ENCODE measurements at places on chromosomes 11 and 22. TPM values are rescaled to one million over a fixed set of nuclear protein-coding genes. Genes with fewer than 3 reads are reported as not detected.
A peak's percentile ranks its signal among the peaks of the same experiment; 100 is the strongest.

Gene PEX26
- 35.8 TPM for total RNA-seq

Gene WNT7B
- not detected for total RNA-seq

DNA sequence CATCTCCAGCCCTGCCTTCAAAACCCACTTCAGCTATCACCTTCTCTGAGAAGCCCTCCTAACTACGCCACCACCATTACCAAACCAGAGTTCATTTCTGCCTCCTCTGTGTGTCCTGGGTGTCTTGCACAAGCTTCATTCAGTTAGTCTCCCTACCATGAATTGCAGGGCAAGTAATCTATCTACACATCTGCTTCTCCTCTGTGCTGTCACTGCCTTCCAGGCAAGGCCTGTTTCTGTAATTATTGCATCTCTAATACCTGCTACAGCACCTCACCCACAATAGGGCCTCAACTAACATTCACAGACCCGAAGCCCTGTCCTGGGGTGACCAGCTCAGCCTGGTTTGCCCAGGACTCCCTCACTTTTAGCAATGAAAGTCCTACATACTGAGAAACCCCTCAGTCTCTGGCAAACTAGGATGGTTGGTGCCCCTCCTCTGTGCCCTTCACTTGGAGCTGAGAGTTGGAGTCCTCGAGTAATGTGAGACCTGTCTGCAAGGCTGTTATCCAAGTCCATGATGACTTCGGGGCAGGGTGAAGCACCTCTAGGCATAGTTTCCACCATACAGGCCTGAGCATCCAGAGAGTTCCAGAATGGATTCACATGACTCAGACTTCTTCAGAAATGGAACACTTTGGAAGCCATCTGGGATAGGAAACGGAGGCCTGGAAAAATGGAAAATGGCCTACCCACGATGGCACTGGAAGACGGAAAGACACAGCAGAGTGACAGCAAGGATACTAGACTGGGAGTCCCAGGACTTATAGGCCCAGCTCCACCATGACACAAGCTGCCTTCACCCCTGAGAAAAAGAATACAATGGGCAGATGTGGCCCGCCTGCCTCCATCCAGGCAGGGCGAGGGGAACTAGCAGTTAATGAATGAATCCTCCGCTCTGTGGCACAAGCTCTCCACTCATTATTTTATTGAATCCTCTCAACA lies 269.3 kb downstream of the BUD13 start:
- DNase-seq = no peak
- no peaks in the 10 kb centered on the region for H3K4me1 ChIP-seq
- H3K27ac ChIP-seq = no peak overlapping the region
- no peaks in the 10 kb centered on the region for H3K36me3 ChIP-seq

- no peak overlapping the region for H3K4me3 ChIP-seq
- no peaks in the 10 kb centered on the region for H3K27me3 ChIP-seq
- no peaks in the 10 kb centered on the region for H3K4me1 ChIP-seq
- DNase-seq = no peak
- no peaks in the 10 kb centered on the region for H3K36me3 ChIP-seq
- H3K27ac ChIP-seq = no peak overlapping the region
Observed at GRCh38 chr11:133579165-133580031, 47.1 kb upstream of the OPCML start.

- DNase-seq = no peak
- H3K27ac ChIP-seq = no peak overlapping the region
- no peaks in the 10 kb centered on the region for H3K36me3 ChIP-seq
- no peak overlapping the region for H3K4me3 ChIP-seq
Observed at GRCh38 chr11:64520013-64520412, 71.0 kb upstream of the SLC22A12 start.

Gene FAM83F
- 0.07 TPM for total RNA-seq

GRCh38 chr11:128627666-128628324 lies 40.4 kb upstream of the ETS1 start:
- H3K27me3 ChIP-seq = no peaks in the 10 kb centered on the region
- H3K4me3 ChIP-seq = no peak overlapping the region
- H3K36me3 ChIP-seq = no peaks in the 10 kb centered on the region
- H3K4me1 ChIP-seq = no peaks in the 10 kb centered on the region

DNA sequence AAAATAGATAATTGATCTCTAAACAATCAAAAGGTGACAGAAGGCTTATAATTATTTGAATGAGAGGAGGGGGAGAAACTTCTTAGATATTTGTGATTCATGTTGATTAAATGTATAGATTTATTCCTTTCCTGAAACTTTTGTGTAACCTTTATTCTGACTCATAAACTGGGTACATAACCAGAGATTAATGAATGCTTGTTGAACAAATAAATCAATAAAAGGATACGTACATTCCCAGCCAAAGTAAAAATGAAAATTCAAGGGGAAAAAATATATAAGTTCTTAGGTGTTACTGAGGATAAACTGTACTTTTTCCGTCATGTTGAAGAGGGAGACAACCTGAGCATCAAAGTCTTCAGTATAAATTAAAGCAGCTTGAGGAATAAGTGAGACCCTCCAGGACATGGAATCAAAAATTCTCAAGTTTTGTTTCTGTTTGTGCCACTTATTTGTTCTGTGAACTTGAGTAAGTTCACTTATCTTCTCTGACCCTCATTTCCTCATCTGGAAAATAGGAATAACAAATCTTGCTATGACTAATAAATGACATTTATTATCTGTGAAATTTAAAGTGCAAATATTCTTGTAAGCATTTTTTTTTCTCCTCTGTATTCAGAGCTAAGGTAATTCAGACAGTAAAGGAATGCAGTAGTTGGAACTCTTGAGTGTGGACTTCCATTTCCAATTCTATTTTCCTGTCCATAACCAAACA lies 195.4 kb downstream of the METTL15 start:
- peaks cover 5% of the 10 kb centered on the region for H3K36me3 ChIP-seq
- no peak overlapping the region for H3K4me3 ChIP-seq
- no peak overlapping the region for H3K27ac ChIP-seq
- H3K27me3 ChIP-seq = no peaks in the 10 kb centered on the region
- no peak for DNase-seq
- no peaks in the 10 kb centered on the region for H3K4me1 ChIP-seq

DNA sequence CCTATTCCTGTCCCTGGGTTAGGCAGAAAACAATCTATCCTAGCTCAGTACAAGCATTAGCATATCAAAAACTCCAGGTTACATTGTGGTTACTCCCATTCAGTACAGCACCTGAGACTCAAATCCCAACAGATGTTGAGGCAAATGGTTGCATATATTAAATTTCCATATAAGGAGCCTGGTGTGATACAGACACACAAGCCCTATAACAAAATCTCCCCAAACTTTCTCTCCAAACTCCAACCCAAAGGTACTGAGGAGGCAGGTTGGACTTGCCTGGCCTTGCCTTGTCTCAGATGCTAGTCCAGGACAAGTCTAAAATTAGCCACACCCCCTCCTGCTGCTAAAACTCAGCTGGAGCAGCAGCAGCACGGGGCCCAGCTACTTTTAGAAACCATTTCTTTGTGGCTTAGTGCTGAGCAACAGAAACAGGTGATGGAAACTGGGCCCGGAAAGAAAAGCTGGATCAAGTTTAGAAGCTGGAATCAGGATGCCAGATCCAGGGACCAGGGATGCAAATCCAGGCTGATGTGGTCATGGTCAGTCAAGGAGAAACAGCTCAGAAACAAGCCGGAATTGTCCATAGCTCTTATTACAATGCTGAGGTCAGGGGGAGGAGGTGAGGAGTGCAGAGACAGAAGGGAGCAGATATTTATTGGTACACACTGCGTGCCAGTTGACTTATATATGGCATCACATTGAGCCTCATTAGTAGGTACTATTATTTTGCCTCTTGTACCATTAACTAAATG lies 73.7 kb upstream of the AMOTL1 start:
- H3K27ac ChIP-seq = no peak overlapping the region
- no peaks in the 10 kb centered on the region for H3K36me3 ChIP-seq
- no peak overlapping the region for H3K4me3 ChIP-seq
- H3K27me3 ChIP-seq = no peaks in the 10 kb centered on the region
- DNase-seq = no peak
- H3K4me1 ChIP-seq = no peaks in the 10 kb centered on the region

Gene IL18BP
- 5.2 TPM for total RNA-seq

- H3K4me3 ChIP-seq = no peak overlapping the region
- H3K27me3 ChIP-seq = no peaks in the 10 kb centered on the region
- H3K36me3 ChIP-seq = peaks cover 15% of the 10 kb centered on the region
- H3K4me1 ChIP-seq = peaks cover 57% of the 10 kb centered on the region
- no peak for DNase-seq
- no peak overlapping the region for H3K27ac ChIP-seq
Observed at GRCh38 chr11:1307163-1307870, 2.1 kb downstream of the TOLLIP start.

Gene CRYBA4
- 3.3 TPM for total RNA-seq

- no peaks in the 10 kb centered on the region for H3K27me3 ChIP-seq
- H3K36me3 ChIP-seq = no peaks in the 10 kb centered on the region
- DNase-seq = peak; percentile 38
- H3K4me1 ChIP-seq = 0 out of 2 replicates have a peak, but pooled peaks cover 7% of the 10 kb centered on the region
Observed at GRCh38 chr11:77557553-77557952, 32.2 kb upstream of the AQP11 start.

- H3K27ac ChIP-seq = no peak overlapping the region
- H3K4me1 ChIP-seq = no peaks in the 10 kb centered on the region
- no peak for DNase-seq
- H3K27me3 ChIP-seq = no peaks in the 10 kb centered on the region
Observed at GRCh38 chr11:32023370-32024305, 67.2 kb upstream of the RCN1 start.

Gene MYBPC3
- not detected for total RNA-seq

GRCh38 chr11:2791521-2792380 lies 92.0 kb upstream of the KCNQ1OT1 start:
- no peak overlapping the region for H3K27ac ChIP-seq
- DNase-seq = no peak
- no peaks in the 10 kb centered on the region for H3K36me3 ChIP-seq
- peaks cover 66% of the 10 kb centered on the region for H3K4me1 ChIP-seq

DNA sequence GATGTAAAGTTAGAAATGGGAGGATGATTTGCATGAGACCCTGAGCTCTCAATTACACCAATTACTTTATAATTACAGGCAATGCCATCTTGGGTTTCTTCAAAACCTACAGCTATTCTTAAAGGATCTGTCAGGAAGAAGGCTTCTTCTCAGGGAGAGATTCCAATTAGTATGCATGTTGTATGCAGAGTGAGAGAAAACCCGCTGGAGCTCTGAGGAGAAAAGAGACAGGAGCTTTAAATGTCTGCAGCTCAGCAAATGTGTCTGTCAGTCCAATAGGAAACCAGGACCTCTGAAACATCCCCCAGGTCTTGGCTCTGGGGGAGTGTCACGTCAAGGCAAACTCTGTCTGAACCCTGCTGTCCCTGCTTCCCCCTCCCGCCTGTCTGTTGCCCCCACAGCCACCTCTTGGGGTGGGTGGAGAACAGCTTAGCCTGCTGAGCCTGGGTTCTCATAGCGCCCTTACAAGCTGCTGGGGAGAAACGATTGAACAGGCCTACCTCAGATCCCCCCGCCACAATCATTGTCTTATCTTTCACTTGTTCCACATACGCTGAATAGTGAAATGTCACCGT lies 140.2 kb downstream of the SPATA19 start:
- no peaks in the 10 kb centered on the region for H3K27me3 ChIP-seq
- no peaks in the 10 kb centered on the region for H3K4me1 ChIP-seq
- H3K27ac ChIP-seq = no peak overlapping the region
- no peak overlapping the region for H3K4me3 ChIP-seq
- no peaks in the 10 kb centered on the region for H3K36me3 ChIP-seq

DNA sequence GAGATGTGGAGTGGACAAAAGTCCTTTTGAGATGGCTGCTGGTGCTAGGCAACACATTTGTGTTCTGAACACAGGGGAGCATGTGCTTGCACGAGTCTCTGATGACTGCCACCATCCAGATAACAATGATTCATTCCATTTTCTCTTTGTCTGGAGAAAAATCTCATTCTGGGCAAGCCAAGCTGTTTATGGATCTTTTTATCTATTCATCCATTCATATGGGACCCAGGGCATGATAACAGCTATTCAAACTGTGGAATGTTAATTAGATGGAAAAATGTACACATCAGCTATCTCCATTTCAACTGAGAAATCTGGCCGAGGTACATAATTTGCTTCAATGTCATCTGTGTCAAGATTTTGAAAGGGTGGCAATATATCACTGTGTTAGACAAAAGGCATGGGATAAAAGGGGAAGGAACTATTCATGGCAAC lies 117.5 kb upstream of the ZBED5 start:
- H3K27ac ChIP-seq = no peak overlapping the region
- H3K27me3 ChIP-seq = peaks cover 11% of the 10 kb centered on the region
- peaks cover 1% of the 10 kb centered on the region for H3K4me1 ChIP-seq
- no peaks in the 10 kb centered on the region for H3K36me3 ChIP-seq

- H3K27ac ChIP-seq = no peak overlapping the region
- peaks cover 97% of the 10 kb centered on the region for H3K36me3 ChIP-seq
- DNase-seq = no peak
- H3K4me1 ChIP-seq = peaks cover 4% of the 10 kb centered on the region
Observed at GRCh38 chr11:108147150-108147549, 25.8 kb downstream of the ACAT1 start.

Gene CLMP
- 0.02 TPM for total RNA-seq

DNA sequence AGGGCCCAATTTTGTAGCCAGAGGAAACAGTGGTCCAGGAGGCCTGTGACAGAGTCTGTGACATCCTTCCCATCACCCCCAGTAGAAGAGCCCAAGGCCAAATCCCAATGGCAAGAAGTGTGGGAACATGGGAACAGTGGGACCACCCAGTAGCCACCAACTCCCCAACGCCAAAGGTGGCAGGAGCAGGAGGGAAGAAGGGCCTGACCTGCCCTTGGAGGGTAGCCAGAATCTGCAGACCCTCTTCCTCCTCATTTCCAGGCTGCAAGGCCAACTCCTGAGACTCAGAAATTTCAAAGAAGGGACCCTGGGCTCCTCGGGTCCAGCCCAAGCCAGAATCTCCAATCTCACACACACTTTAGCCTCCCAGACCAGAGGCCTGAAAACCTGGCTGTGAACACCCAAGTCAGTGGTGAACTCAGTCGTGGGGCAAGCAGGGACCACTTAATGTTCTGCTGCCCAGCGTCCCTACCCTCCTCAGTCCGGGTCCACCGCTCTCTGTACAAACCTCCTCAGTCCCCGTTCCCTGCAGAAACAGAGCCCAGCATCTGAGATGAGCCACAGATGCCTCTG lies 6.2 kb downstream of the RAB3IL1 start:
- H3K4me1 ChIP-seq = peaks cover 64% of the 10 kb centered on the region
- no peaks in the 10 kb centered on the region for H3K27me3 ChIP-seq
- no peak for DNase-seq

GRCh38 chr22:41528938-41529561 lies 15.2 kb downstream of the POLR3H start:
- peaks cover 95% of the 10 kb centered on the region for H3K36me3 ChIP-seq
- H3K27ac ChIP-seq = no peak overlapping the region
- no peak overlapping the region for H3K4me3 ChIP-seq

GRCh38 chr22:38042488-38042790 lies 14.8 kb upstream of the PICK1 start:
- no peak overlapping the region for H3K27ac ChIP-seq
- no peak for DNase-seq
- H3K36me3 ChIP-seq = no peaks in the 10 kb centered on the region
- no peaks in the 10 kb centered on the region for H3K27me3 ChIP-seq
- H3K4me1 ChIP-seq = peaks cover 26% of the 10 kb centered on the region

GRCh38 chr11:28547321-28547741 lies 439.1 kb downstream of the METTL15 start:
- H3K27me3 ChIP-seq = no peaks in the 10 kb centered on the region
- H3K36me3 ChIP-seq = no peaks in the 10 kb centered on the region
- H3K4me1 ChIP-seq = no peaks in the 10 kb centered on the region
- no peak overlapping the region for H3K27ac ChIP-seq
- H3K4me3 ChIP-seq = no peak overlapping the region
- no peak for DNase-seq

GRCh38 chr11:72703267-72704008 lies 29.2 kb upstream of the PDE2A start:
- H3K36me3 ChIP-seq = peaks cover 88% of the 10 kb centered on the region
- no peaks in the 10 kb centered on the region for H3K27me3 ChIP-seq
- no peak overlapping the region for H3K4me3 ChIP-seq
- no peak overlapping the region for H3K27ac ChIP-seq
